ENCODE measurements at places on chromosomes 1 and 21.

GRCh38 chr1:216739793-216740192 lies 16.6 kb upstream of the ESRRG start:
- DNase-seq, result no peak

GRCh38 chr1:5220821-5221220 lies 566.4 kb downstream of the AJAP1 start:
- no peak for DNase-seq

DNA sequence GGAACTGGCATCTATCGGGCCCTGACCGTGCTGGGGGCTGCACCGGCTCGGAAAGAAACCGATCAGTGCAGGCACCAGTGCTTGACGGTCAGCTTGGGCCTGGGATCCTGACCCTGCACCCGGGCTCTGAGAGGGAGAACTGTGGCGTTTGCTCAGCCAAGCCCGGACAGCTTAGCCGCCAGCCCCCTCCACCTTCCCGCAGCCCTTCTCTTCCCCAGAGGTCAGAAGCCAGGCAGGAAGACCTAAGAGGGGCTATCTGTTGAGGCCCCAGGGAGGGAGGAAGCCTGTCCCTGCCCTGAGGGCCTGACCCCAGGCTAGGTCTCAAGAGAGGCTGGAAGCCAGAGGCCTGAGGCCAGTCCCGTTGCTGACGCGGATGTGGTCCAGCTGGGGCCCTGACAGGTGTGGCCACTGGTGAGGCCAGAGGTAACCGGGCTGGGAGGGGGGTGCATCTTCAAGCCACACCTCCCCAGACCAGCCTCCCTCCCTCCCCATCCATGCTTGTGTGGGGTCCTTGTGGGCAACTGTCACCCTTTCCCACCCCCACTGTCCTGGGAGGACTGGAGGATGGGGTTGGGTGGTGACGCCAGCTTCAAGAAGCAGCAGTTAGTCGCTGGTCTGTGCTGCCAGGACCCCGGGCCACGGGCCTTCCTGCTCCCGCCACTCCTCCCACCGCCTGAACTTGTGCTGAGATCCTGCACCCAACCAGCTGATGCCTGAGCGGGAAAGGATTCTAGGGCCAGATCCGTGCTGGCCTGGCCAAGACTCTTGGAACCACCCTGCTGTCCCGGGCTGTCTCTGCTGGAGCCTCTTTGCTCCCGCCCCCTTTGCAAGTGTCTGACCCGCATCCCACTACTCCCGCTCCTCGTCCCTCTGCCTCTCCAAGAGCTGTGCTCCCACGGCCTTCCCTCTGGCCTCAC lies 2.6 kb upstream of the DVL1 start:
- no peak for DNase-seq

DNA sequence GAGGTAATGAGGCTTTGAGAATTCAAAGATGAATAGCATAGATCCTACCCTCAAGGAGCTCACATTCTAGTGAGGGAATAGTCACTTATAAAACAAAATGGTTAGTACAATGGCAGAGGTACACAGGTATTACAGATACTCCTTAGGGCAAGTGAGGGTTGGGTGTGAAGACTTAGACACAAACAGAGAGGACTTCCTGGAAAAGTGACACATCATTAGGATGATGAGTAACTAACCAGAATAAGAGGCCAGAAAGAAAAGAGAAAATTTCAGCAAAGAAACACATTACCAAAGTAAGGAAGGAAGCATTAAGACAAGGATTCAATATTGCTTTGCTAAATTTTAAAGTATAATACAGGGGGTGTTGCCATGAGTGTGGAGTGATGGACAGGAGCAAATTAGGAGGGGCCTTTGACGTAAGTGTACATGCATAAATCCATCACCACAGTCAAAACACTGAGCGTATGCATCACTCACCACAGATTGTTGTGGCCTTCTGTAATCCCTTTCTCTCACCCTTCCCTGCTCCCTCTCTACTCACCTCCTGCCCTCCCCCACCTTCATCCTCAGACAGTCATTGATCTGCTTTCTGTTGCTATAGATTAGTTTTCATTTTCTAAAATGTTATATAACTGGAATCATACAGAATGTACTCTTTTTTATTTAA lies 7.9 kb downstream of the CD53 start:
- DNase-seq, result no peak

- no peak for DNase-seq
Observed at GRCh38 chr21:41765973-41766882, 624 bp downstream of the RIPK4 start.

DNA sequence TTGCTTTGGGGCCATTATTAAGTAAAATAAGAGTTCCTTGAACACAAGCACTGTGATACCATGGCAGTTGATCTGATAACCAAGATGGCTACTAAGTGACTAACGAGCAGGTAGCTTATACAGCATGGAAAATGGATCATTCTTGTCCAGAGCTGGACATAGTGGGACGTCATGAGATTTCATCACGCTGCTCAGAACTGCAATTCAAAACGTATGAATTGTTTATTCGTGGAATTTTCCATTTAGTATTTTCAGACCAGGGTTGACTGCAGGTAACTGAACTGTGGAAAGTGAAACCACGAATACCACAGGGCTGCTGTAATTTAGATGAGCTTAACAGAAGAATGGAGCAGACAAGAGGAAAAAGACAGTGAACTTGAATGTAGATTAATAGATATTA lies 38.9 kb downstream of the CCDC18 start:
- DNase-seq, result no peak

GRCh38 chr1:33515112-33515511 lies 42.7 kb downstream of the ZSCAN20 start:
- no peak for DNase-seq

- DNase-seq, result no peak
Observed at GRCh38 chr21:31334648-31335121, 9.4 kb downstream of the TIAM1 start.

DNA sequence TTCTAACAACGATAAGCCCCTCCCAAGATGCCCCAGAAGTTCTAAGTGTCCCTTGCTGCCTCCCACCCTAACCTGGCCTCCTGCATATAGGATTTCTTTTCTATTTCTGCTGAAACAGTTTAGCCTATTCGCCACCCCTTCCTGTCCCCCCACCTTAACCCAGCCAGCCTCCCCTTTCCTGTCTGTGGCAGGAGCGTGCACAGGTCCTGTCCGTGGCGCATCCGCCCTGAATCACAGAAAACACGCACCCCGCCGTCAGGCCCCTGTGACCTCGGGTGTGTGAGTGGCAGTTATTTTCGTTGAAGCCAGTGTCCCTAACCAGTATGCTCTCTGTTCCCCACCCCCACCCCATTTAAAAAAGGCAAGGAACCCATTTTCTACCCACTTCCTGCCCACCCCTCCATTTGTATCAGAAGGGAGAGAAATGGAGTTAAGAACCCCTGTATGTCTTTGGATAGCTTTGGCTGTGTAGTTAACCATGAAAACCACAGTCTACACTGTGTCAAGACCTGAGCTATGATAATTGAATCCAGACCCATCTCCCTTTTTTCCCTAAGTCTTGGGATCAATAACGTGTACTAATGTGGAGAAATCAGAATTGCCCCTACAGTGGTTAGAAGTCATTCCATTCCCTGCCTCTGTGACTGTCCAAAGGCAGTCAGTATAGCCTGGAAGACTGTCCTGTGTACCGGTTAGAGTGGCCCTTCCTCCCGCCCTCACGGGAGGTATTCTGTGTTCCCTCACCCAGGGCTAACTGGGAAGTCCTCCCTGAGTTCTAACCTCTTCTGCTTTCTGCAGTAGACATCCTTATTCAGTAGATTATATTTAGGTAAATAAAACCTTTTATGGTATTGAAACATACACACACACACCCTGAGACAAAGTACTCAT lies 1.8 kb downstream of the PLEKHO1 start:
- DNase-seq, result no peak

DNA sequence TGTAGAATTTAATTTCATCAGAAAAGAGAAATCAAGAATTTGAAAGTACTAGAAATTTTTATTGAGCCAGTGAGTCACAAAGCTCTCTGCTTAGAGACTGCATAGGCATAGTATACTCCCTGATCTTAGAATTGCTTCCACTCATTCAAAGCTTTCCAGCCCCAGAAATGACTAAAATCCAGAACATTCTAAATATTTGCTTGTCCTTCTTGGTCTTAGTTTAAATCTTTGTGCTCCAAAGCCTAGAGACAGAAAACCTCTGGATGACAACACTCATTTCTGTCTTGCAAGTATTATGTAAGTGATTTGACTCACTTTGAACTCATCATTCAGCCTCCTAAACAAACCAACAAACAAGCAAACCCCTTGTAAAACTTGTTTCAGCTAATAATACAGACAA lies 74.2 kb downstream of the PTPRC start:
- no peak for DNase-seq

DNA sequence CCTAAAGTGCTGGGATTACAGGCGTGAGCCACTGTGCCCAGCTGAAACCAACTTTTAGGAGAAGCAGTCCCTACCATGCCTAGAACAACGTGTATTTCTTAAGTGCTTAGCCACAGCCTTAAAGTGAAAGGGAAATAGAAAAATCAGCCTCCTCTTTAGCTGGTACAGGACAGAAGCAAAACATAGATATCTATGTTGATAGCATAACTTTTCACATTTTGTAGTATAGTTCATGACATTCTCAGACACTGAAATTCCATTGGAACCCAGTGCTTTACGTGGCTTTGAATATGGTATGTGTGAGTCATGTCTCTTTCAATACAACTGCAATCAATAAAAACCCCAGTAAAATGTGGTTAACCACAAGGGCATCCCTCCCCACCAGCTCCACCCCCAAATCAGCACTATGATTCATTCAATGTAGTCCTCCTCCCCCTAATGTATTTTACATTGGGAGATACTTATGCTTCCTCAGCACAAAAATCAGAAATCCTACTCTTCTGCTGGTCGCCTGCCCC lies 32.1 kb downstream of the TGFB2 start:
- no peak for DNase-seq

GRCh38 chr1:70355920-70356319 lies 1.4 kb upstream of the ANKRD13C start:
- no peak for DNase-seq

- no peak for DNase-seq
Observed at GRCh38 chr21:39384674-39385298, 35.9 kb upstream of the HMGN1 start.
